ENCODE measurements at places on chromosomes 4 and X. TPM values are rescaled to one million over a fixed set of nuclear protein-coding genes. Genes with fewer than 3 reads are reported as not detected.

Gene XAGE1A
- not detected for total RNA-seq

Gene GIMD1
- not detected for total RNA-seq

GRCh38 chr4:158785718-158786117 is 16.9 kb downstream of the FNIP2 start:
- no peak overlapping the region for H3K4me3 ChIP-seq
- H3K27ac ChIP-seq: no peak overlapping the region
- H3K36me3 ChIP-seq: no peaks in the 10 kb centered on the region

DNA sequence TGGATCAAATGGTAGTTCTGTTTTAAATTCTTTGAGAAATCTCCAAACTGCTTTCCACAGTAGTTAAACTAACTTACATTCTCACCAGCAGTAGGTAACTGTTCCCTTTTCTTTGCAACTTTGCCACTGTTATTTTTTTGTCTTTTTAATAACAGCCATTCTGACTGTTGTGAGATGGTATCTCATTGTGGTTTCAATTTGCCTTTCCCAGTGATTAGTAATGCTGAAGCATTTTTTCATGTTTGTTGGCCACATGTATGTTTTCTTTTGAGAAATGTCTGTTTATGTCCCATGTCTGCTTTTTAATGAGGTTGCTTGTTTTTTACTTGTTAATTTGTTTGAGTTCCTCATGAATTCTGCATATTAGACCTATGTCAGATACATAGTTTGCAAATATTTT is 198.8 kb downstream of the RAB28 start:
- no peak overlapping the region for H3K27ac ChIP-seq
- no peak for DNase-seq
- no peaks in the 10 kb centered on the region for H3K4me1 ChIP-seq
- H3K27me3 ChIP-seq: no peaks in the 10 kb centered on the region

Gene IBSP
- not detected for total RNA-seq
